ENCODE measurements at places on chromosomes 1 and 21. TPM values are rescaled to one million over a fixed set of nuclear protein-coding genes. Genes with fewer than 3 reads are reported as not detected.

GRCh38 chr1:96865731-96866685 lies 144.4 kb downstream of the PTBP2 start:
- no peak for DNase-seq

- no peak for DNase-seq
Measured at GRCh38 chr1:7745783-7746182, 25.3 kb upstream of the VAMP3 start.

GRCh38 chr1:207935166-207935583 lies 24.2 kb upstream of the CD34 start:
- DNase-seq = no peak

DNA sequence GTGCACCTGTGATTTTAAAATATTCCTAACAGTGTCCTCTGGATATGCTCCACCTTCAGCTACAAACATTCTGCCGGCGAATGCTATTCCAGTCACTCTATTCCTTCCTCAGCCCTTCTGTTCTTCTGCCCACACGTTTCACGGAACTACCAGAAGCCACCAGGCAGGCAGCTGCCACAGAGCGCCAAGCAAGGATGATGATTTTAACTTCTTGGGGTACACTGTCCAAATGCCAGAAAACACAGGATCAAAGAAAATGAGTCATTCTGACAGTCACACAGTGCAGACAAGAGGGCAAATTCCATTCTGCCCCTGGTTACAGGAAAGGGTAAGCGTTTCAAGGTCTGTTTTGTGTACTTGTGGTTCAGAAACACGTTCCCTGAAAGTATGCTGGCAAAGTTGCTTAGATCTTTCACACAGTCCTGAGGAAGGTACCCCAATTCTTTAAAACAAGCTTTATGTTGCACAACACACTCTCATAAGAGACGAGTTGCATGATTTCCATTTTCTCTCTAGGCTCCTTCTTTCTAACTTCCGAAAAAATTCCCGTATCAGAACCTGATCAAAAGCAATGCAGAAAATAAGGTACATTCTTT lies 508.3 kb upstream of the PKN2 start:
- DNase-seq = no peak

- no peak for DNase-seq
Measured at GRCh38 chr1:209710847-209711246, 6.2 kb downstream of the HSD11B1 start.

GRCh38 chr1:34844252-34844634 lies 15.3 kb downstream of the SMIM12 start:
- no peak for DNase-seq

IFI44L gene
- total RNA-seq = 1.4 TPM

SLFNL1 gene
- not detected for total RNA-seq

TMEM50A gene
- total RNA-seq = 117 TPM
